ENCODE measurements at places on chromosomes 3 and 15.

DNA sequence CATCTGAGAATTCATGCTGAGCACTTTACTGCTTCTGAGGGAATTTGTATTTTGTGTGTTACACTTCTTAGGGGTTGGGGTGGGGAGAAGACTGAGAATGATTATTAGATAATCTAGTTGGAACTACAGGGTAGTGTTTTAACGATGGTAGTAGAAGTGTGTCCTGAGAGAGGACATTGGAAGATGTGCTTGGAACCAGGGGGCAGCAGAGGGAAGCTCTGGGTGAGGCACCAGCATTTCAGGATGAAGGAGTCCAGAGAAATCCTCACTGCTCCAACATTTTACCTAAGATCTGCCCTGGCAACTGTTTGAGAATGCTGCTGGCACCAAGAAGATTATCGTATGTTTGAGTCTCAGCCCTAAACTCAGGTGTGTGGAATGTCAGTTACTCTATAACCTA lies 145.5 kb downstream of the SQOR start:
- DNase-seq = no peak

DNA sequence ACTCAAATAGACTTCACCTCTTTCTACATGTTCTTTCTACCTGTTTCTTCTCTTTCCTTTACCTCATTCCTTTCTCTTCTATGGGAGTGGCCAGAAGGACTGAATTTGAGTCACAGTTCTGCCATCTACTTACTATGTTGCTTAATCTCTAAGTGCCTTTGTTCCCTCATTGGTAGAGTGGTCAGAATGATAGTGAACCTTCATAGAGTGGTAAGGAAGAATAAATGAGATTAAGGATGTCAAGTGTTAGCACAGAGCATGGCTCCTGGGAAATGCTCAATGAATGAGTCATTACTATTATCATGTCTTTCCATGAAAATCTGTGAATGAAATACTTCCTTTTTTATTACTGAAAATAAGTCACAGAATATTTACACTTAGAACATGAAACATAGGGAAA lies 17.5 kb downstream of the TMEM207 start:
- DNase-seq = no peak

DNA sequence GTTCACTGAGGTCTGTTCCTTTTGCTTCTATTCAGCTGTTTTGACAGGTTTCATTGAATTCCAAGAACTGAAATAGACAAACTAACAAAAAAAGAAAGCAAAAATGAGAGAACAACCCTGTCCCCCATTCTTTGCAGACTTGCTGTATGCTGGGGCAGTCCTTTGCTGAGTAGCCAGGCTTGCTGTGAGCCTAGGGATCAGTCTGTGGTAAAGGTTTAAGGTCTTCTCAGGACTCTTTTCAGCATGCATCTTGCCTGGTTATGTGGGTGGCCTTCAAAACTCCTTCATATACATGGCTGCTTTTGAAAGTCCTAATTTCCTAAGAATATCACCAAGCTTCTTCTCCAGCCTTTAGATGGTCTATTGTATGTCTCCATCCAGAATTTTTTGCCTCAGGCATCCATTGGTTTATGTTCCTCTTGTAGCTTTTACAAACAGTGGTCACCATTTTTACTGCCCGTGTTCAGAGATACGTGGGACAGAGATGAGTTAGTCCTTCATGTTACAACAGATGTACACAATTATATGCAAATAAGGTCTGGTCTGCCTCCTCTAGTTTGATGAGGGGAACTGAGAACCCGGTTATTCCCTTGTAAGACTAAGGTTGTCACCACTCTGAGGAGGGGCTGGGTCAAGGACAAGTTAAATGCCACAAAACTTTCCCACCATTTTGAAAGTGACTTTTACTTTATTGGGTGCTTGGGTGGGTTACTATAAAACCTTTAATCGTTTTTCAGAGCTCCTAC lies 41.4 kb downstream of the SACM1L start:
- DNase-seq = no peak

DNA sequence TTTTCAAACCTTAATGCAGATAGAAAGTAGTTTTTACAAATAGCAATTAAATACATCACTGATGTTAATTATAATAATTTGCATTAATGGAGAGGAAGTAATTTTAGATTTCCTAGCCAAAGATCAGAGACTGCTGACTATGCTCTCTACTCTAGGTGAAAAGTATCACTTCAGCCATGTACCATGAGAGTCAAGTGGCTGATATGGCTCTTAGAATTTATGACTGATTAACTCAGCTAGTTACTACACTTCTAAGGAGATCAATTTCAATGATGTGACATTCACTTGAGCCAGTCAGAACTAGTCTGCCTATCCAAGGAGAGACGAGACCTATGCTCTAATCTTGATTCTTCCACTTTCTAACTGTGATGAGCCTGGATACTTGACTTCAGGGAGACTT lies 405.7 kb upstream of the RORA start:
- DNase-seq = no peak

DNA sequence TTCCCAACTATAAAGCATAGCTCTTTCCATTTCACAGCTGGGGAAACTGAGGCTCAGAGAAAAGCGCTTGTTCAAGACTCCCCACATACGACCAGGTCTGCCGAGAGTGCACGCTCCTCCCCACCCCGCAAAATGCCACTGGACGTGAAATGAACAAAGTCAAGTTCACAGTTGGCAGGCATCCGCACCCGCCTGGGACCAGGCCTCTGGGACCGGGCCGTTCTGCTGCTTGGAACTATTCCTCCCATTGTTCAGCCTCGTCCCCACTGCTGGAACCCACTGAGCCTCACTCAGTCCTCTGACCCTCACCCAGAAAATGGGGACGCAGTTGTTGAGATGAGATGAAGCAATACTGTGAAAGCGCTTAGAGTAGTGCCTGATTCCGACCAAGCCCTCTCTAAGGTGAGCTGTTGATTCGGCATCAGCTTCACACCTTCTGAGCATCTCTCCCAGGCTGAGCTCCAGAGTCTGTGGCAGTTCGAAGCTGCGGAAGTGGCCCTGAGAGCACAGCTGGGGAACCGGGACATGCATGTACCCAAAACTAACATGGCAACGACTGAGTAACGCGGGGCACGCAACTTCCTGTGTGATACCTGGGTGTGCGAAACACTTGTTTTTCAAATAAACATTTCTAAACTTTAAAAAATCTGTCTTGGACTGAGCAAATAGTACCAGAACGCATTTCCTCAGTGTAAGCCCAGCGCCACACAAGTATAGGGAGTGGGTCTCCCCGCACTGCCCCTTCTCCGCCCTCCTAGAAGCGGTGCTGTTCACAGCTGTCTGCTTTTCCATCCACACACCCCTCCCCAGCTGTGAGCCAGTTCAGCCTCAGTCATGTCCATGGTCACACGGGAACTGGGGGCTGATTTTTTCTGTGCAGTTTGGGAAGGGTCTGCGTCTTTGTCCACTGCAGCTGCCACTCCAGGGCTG lies 93.4 kb downstream of the CHSY1 start:
- DNase-seq = no peak
